Substantia nigra (tissue), 51 donors: ENCODE measurements at places on chromosomes 4 and X.
A peak's percentile ranks its signal among the peaks of the same experiment; 100 is the strongest.

- no peak for DNase-seq
Measured at GRCh38 chr4:6681191-6681590, 12.5 kb upstream of the S100P start.

- no peak for DNase-seq
Measured at GRCh38 chr4:185275501-185275900, 66.1 kb downstream of the SNX25 start.

- DNase-seq: no peak
Measured at GRCh38 chr4:13829457-13829856, 201.9 kb upstream of the BOD1L1 start.

GRCh38 chrX:31820430-31821210 lies 748.8 kb upstream of the FTHL17 start:
- DNase-seq: no peak

GRCh38 chr4:181897935-181898334 lies 345.3 kb upstream of the TENM3 start:
- DNase-seq: no peak

DNA sequence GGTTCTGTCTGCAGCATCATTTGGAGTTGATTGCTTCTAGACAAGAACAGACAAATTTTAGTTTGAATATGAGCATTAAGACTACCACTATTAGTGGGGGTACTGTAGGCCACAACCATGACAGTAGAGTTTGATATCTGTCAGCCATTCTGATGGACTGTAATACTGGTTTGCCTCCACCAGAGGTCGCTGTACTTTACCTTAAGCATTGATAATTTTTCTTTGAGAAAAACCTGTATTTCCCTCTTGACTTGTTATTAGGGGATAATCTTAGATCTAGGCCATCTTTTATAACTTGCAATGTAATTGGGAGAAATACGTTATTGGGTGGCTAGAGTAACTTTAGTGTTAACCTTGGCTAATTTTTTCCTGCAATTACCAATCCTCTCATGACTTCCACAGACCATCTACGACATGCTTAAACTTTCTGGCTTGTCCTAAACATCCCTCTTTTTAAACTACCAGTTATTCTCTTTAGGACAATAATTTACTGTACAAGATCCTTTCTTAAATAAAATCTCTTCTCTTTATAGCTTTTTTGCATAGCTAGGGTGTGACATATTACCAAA lies 562.4 kb downstream of the MAGEB5 start:
- DNase-seq: no peak

DNA sequence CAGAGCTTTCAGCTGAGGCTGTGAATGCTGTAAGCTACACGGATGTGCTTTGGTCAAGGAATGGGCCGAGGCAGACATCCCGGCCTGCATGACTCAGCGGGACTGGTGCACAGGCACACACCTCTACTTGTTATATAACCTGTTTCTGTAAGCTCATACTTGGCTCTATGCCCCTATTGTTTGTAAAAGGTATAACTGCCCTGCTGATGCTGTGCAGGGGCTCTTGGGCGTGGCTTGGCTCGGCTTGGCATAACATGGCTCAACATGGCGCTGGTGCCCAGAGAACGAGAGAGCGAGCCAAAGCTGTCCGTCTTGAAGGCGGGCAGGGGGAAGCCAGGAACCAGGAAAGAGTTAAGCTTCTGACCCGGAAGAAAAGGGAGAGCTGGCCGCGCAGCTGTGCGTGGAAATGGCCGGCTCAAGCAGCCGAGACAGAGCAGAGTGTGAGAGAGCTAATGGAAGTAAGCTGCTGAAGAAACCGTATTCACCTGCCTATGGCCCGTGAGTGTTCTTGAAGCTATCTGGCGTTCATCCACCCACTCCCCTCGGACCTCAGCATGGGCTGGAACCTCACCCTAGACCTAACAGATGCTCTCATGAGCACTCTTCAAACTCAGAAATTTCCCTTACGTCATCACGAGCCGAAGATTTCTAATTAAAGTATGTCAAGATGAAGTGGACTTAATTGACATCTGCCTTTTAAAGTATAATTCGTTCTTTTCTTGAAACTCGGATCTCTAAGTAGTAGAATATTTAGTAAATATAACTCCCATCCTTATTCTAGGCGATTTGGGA lies 286.3 kb upstream of the AGA start:
- DNase-seq: no peak

GRCh38 chrX:25536307-25536970 lies 520.7 kb upstream of the ARX start:
- DNase-seq: no peak

- no peak for DNase-seq
Measured at GRCh38 chr4:157977086-157977485, 195.7 kb downstream of the GASK1B start.

GRCh38 chrX:55815546-55815945 lies 98.0 kb downstream of the RRAGB start:
- no peak for DNase-seq

DNA sequence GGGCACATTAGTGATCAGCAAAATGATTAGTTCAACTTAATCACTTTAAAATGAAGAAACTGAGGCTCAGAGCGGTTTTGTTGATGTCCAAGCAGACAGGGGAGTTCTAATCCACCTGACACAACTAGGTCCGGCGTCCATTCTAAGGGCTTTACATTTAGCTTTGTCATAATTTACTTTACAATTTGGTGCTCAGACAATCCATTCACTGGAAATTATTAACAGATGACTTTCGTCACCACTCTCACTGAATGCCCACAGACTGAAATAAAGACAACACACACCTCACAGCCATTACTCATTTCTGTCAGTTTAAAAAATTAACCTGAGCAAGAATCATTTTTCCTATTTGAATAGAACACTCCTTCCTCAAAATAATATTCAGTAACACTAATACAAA lies 10.8 kb downstream of the NR3C2 start:
- DNase-seq: no peak

DNA sequence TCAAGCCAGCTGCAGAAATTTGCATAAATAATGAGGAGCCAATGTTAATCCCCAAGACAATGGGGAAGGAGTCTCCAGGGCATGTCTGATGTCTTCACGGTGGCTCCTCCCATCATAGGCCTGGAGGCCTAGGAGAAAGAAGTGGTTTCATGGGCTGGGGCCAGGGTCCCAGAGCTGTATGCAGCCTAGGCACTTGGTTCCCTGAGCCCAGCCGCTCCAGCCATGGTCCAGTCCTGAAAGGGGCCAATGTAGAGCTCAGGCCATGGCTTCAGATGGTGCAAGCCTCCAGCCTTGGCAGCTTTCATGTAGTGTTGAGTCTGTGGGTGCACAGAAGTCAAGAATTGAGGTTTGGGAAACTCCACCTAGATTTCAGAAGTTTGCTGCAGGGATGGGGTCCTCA lies 628.2 kb upstream of the GRIA3 start:
- no peak for DNase-seq

DNA sequence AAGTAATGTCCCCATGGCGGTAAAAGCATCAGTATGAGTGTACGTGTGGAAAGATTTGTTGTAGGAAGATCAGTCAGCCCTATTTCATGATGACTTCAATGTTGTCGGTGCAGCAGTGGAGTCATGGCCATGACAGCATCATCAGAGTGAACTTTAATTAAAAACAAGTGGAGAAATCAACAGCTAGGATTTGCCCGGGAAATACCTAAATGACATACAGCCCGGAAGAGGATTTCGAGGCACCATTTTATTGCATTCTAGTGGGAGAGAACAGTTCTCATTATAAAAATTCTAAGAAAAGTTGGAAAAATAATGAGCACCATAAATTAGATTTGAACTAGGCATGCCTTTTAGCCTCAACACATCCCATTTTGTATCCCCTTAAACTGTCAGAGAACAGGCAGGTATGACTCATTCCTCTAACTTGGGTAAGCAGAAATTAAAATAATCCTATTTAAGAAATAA lies 170.1 kb downstream of the SHROOM3 start:
- DNase-seq: no peak

DNA sequence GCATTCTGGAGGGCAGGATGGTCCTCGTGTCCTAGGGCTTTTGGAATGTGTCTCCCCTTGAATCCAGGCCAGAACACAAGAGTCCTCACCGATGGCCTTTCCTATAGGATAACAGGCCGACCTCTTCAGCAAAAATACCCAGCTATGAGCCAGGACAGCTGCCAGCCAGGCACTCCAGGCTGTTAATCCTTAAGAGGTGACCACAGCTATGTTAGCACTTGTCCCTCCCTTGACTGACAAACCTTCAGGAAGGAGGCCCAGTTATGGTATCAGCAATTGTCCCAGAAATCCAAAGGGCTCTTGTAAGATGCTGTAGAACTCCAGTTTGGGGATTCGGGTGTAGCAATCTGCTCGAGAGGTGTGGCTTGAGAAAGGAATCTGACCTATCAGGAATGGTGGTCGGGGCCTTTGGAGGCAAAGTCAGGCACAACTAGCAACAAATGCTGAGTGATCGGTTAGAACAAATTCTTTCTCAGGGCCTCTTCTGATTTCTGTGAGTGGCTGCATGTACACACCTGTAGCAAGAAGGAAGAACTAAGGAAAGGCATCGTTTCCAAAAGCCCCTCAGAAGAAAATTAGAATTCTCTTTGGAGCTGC lies 54.6 kb downstream of the PTCHD1 start:
- no peak for DNase-seq

DNA sequence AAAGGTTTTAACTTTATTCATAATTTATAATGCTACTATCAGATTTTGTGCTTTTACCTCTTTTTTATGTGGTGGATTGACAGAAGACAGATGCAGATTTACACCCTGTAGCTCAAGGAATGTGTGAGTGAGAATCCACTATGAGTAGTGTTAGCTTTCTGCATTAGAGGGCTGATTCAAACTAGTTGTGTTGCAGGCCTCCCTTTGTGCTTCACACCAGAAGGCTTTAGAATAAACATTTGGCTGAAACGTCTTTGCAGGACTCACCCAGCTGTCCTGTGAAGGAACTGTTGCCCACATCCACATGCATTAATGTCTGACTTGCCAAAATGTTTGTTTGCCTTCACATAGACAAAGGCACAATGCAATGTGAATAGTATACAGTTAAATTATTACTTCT lies 127.0 kb downstream of the PCDH7 start:
- no peak for DNase-seq

DNA sequence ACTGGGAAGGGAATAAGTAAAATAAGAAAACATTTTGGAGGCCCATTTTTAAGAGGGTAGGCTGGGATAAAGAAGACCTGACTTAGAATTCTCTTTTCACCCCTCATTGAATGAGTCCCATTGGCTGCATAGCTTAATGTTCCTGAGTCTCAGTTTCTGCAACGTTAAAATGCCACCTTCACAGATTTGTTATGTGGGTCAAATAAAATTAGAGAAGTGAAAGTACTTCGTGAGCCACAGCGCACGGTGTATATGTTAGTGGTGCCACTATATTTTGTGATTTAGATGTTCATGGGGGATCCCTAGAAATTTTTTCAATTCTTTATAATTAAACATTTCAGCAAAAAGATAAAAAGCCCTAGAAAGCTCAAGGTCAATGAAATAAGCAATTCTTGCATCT lies 109.2 kb upstream of the HS3ST1 start:
- DNase-seq: no peak

- DNase-seq: peak; percentile 59
Measured at GRCh38 chr4:7351014-7351413, 83.7 kb downstream of the PSAPL1 start.

GRCh38 chr4:73070074-73070390 lies 516 bp upstream of the COX18 start:
- no peak for DNase-seq

DNA sequence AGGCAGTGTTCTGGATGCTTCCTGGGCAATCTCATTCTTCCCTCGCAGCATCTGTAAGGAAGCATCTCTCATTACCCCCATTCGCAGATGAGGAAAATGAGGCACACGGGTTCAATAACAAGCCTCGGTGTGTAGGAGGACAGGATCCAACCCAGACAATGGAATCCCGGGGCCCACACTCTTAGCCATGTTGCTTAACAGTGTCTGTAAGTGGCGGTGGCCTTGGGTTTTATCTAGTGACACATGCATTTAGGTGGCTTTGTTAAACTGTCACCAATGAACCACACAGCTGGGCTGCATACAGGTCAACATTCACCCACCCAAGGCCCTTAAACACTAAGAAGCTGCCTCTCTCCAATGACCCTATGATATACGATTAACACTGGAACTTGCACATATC lies 22.6 kb downstream of the RELL1 start:
- DNase-seq: no peak

- DNase-seq: no peak
Measured at GRCh38 chr4:127209580-127210095, 423.1 kb upstream of the INTU start.

- DNase-seq: no peak
Measured at GRCh38 chrX:153476666-153477363, 6.4 kb upstream of the HAUS7 start.

DNA sequence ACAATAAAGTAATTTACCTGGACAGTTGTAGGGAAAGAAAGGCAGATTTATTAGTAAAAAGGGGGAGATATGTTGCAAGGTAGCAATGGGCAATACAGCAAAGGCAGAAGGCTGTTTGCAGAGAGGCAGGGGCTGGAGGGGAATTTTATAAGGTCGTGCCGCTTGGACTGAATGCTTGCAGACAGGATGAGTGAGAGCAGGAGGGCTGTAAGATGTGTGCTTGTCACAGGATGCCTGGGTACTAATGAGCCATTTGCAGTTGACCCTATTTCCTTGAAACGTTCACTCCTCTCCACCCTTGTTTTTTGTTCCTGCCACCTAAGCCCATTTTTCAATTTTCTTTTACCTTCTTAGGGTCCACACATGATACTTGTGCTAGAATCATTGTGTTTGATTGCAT lies 214.7 kb downstream of the TRAM1L1 start:
- DNase-seq: no peak

DNA sequence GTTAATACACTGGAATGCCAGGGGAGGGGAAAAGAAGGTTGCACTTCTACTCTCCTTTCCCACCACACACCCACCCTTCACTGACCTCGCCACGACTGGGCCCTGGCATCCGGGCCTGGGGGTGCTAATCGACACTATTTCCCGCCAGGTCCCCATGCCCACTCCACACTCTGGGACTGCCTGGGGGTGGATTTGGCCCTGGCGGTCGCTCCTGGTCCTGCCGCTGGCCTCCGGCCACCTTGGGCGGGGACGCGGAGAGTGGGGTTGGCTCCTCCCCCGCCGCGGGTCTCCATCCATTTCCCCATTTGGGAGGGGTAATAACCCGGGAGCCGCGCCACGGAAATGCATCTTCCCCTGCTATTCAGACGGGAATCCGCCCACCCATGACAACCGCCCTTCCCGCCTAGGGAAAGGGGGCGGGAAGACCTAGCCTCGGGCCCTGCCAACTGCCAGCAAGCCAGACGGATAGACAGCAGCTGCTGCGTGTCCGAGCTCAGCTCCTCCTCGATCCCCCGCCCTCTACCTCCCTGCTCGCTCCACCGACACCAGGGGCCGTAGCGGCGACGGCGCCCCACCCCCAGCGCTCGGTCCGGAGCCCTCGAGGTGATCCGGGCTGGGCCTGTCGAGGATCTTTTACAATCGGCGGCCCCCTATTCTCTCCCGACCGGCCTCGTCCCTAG lies 78.1 kb downstream of the RLIM start:
- DNase-seq: peak; percentile 14
